ENCODE measurements at places on chromosomes 11 and 22. TPM values are rescaled to one million over a fixed set of nuclear protein-coding genes. Genes with fewer than 3 reads are reported as not detected.

MED17 gene
- total RNA-seq, result 63.5 TPM

MS4A5 gene
- total RNA-seq, result not detected

MS4A4A gene
- total RNA-seq, result not detected

RAB39A gene
- total RNA-seq, result not detected

SLC36A4 gene
- total RNA-seq, result 11.2 TPM

MMP13 gene
- not detected for total RNA-seq

DNA sequence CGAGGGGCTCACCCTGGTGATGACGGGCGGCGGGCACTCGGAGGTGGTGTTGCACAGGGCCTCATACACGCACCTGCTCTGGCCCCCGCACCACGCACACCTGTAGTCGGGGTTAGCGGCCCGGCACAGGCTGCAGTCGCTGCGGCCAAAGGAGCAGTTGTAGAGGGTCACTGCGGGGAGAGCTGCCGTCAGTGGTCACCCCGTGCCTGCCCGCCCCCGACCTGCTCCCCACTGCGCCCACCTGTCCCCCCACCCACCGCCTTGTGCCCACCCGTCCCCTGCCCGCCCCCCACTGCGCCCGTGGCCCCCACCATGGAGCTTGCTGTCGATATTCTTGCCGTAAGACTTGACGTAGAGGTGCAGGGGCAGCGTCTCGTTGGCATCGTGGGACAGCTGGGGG lies 13.6 kb upstream of the MAPK11 start:
- no peak overlapping the region for H3K4me3 ChIP-seq
- peaks cover 18% of the 10 kb centered on the region for H3K4me1 ChIP-seq
- no peaks in the 10 kb centered on the region for H3K27me3 ChIP-seq
- peak overlapping the region; percentile 69 for H3K27ac ChIP-seq
- H3K36me3 ChIP-seq, result peaks cover 11% of the 10 kb centered on the region
- no peak for DNase-seq

- no peaks in the 10 kb centered on the region for H3K27me3 ChIP-seq
- H3K36me3 ChIP-seq, result peaks cover under 1% of the 10 kb centered on the region
- H3K27ac ChIP-seq, result no peak overlapping the region
- H3K4me1 ChIP-seq, result peaks cover 35% of the 10 kb centered on the region
- DNase-seq, result no peak
These were observed 707 bp upstream of the CD151 start for GRCh38 chr11:831961-832528.

DNA sequence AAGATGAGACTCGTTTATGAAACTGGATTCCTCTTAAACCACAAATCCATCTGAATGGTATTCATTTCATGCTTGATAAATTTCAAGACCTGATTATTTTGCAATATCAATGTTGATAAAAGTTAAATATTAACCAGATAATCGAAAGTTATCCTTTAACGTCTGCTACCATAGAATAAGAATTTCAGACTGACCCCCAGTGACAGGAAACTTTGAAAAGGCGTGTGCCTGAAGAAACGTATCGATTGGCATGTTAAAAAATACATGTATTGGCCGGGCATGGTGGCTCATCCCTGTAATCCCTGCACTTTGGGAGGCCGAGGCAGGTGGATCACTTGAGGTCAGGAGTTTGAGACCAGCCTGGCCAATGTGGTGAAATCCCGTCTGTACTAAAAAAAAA lies 13.9 kb downstream of the SCGB1A1 start:
- DNase-seq, result no peak
- no peak overlapping the region for H3K4me3 ChIP-seq
- peaks cover 40% of the 10 kb centered on the region for H3K4me1 ChIP-seq
- no peak overlapping the region for H3K27ac ChIP-seq

DNA sequence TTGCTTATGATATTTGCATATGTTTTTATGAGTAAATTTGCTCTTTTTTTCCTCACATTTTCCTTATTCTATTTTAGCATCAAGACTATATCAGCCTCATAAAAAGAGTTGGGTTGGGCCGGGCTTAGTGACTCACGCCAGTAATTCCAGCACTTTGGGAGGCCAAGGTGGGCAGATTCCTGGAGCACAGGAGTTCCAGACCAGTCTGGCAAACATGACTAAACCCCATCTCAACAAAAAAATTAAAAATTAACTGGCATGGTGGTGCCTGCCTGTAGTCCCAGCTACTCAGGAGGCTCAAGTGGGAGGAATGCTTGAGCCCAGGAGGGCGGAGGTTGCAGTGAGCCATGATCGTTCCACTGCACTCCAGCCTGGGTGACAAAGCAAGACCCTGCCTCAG lies 148.8 kb upstream of the ANO5 start:
- no peaks in the 10 kb centered on the region for H3K27me3 ChIP-seq
- DNase-seq, result no peak
- no peaks in the 10 kb centered on the region for H3K4me1 ChIP-seq
- H3K36me3 ChIP-seq, result no peaks in the 10 kb centered on the region

DNA sequence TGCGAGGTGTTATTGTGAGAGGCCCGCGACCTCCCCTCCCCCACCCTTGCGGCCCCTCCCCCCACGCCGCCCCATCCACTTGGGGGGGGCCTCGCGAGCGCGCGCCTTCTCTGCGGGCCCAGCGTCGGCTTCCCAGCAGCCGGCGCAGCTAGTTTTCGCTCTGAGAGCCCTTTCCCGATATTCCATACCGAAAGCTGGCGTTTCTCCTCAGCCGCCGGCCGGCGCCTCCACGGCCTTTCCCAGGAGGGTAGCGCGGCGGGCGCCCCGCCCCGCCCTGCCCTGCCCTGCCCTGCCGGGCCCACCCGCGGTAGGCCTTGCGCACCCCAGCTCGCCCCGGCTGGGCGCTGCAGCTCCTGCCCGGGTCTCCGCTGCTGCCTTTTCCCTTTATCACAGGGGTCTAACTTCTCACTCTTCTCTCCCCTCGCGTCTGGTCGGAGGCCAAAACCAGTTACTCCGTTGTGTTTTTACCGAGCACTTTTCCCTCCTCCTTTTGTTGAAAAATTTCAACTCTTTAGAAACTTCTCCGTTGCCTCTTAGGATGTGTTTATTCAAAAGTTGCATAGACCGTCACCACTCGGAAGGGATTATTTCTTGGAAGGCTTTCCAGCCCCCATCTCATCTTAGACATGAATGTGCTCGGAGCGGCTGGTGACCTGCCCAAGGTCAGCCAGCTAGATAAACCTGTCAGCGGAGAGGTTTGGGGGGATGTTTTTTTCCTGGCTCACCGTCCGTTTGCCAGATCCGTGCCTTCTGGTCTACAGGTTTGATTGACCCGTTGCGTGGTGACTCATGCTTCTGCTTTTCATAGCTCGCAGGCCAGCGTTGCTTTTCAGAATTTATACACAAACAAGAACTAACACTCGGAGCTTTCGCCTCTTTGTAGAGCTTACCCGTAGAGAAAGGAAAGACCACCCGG lies 648 bp downstream of the PAFAH1B2 start:
- H3K4me1 ChIP-seq, result peaks cover 6% of the 10 kb centered on the region
- peak overlapping the region; percentile 89 for H3K4me3 ChIP-seq
- peaks cover 4% of the 10 kb centered on the region for H3K36me3 ChIP-seq
- H3K27me3 ChIP-seq, result no peaks in the 10 kb centered on the region
- peak; percentile 44 for DNase-seq

- H3K4me1 ChIP-seq, result peaks cover 25% of the 10 kb centered on the region
- DNase-seq, result peak; percentile 70
- H3K27ac ChIP-seq, result no peak overlapping the region
- H3K4me3 ChIP-seq, result no peak overlapping the region
These were observed 28.3 kb upstream of the USP47 start for GRCh38 chr11:11813288-11813962.

DNA sequence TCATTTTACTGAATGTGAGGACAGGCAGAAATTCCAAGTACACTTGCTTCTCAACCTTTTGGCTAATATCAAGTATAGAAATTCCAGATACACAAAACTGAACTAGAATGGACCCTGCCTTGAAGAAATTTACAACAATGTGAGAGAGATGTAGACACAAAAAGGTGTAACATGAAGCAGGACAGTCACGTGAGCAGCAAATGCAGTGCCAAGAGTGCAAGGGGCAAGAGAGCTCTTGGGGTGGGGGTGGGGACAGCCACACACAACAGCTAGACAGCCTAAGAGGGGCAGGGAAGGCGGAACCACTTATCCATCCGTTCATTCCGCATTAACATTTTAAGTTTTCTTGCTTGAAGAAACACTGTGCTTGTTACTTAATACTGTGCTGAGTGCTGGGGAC lies 28.9 kb downstream of the PLEKHA7 start:
- H3K36me3 ChIP-seq, result no peaks in the 10 kb centered on the region
- no peak overlapping the region for H3K27ac ChIP-seq
- H3K27me3 ChIP-seq, result no peaks in the 10 kb centered on the region
- DNase-seq, result no peak
- peaks cover 25% of the 10 kb centered on the region for H3K4me1 ChIP-seq
- H3K4me3 ChIP-seq, result no peak overlapping the region

GRCh38 chr11:69509846-69510390 lies 28.5 kb downstream of the LINC01488 start:
- H3K4me3 ChIP-seq, result no peak overlapping the region
- peaks cover 5% of the 10 kb centered on the region for H3K4me1 ChIP-seq
- DNase-seq, result no peak
- H3K27ac ChIP-seq, result no peak overlapping the region
- H3K36me3 ChIP-seq, result no peaks in the 10 kb centered on the region

GRCh38 chr11:1733009-1733715 lies 17.2 kb downstream of the IFITM10 start:
- no peak overlapping the region for H3K4me3 ChIP-seq
- peak; percentile 22 for DNase-seq
- H3K36me3 ChIP-seq, result no peaks in the 10 kb centered on the region
- no peak overlapping the region for H3K27ac ChIP-seq

GRCh38 chr11:117835576-117835975 lies 11.0 kb upstream of the FXYD2 start:
- no peaks in the 10 kb centered on the region for H3K27me3 ChIP-seq
- H3K4me1 ChIP-seq, result peaks cover 14% of the 10 kb centered on the region
- no peak overlapping the region for H3K27ac ChIP-seq
- H3K36me3 ChIP-seq, result no peaks in the 10 kb centered on the region
- no peak for DNase-seq
- H3K4me3 ChIP-seq, result no peak overlapping the region

All from Caco-2 (cell line).